Mesenteric fat pad (tissue), 1 donor: ENCODE measurements at places on chromosomes 6 and 20.

- peak; percentile 92 for DNase-seq
These were observed 5.4 kb upstream of the PLAGL1 start for GRCh38 chr6:144013486-144013909.

DNA sequence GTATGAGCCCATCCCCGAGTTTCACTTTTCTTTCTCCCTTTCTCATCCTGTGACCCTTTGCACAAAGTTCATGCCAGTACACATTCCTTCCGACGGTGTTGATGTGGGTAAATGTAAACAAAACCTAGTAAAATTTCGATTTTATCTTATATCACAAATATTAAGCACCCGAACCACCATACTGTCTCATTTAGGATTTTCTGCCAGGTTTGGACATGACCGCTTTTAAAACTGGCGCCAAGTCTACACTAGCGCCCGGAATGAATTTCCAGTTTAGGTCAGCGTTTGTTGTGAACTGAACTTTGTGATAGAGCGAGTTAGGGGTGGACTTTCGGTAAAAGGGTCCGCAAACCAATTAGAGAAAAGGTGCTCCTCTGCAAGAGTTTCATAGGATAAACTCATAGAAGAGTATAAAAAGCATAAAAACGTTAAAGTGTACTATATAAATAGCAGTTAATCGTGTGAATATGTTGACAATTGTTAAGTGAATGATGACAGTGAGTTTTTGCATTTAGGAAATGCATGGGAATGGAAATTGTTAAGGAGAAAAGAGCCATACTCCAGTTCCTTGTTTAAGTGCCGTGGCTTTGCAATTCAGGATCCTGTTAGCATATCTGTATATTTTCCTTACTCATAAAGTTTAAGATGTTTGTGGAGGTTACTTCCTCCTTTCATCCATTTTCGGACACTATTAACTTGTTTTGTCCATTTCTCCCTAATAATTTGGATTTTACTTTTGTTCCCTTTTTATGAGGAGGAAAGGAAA lies 937 bp downstream of the AKAP7 start:
- DNase-seq = no peak

DNA sequence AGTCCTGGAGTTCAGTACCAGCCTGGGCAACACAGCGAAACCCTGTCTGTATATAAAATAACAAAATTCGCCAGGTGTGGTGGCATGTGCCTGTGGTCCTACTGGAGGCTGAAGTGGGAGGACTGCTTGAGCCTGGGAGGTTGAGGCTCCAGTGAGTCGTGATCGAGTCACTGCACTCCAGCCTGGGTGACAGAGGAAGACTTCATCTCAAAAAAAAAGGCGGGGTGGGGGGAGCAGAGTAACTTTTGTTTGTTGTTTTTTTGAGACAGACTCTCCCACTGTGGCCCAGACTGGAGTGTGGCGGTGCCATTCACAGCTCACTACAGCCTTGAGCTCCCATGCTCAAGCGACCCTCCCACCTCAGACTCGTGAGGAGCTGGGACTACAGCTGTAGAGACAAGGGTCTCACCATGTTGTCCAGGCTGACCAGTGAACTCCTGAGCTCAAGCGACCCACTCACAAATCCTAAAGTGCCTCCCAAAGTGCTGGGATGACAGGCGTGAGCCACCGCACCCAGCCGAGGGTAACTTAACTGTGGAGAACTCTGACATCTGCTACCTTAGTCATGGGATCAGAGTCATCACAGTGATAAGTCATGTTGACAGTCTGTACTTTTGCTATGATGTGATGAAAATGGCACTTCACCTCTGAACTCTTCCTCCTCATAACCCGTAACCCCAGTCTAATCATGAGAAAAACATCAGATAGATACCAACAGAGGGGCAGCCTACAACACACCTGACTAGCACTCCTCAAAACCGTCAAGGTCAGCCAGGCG lies 16.5 kb downstream of the PEDS1 start:
- DNase-seq = no peak

DNA sequence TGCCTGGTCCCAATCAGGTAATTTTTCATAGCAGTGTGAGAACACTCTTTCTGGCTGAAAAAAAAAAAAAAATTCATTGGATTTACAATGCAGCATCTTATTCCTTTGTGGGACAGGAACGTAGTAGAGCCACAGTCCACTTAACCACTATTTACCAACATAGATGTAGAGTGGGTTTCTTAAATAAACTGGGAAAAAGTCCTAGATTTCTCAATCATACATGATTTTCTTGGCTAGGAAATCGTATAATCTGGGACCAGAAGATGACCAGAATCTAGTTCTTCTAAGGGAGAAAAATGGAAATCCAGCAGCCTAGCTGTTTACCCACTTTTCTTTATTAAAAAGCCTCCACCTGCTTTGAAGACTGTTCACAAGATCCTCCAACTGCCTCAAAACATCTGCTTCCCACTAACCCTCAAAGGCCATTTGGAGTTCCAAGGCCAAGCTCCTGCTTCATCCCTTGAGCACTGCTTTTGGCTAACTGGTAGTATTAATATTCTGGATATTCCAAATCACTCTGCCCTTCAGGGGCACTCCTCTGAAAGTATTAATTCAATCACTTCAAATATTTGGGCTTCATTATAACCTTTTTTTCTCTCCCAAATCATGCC lies 70.4 kb downstream of the FYN start:
- DNase-seq = no peak

DNA sequence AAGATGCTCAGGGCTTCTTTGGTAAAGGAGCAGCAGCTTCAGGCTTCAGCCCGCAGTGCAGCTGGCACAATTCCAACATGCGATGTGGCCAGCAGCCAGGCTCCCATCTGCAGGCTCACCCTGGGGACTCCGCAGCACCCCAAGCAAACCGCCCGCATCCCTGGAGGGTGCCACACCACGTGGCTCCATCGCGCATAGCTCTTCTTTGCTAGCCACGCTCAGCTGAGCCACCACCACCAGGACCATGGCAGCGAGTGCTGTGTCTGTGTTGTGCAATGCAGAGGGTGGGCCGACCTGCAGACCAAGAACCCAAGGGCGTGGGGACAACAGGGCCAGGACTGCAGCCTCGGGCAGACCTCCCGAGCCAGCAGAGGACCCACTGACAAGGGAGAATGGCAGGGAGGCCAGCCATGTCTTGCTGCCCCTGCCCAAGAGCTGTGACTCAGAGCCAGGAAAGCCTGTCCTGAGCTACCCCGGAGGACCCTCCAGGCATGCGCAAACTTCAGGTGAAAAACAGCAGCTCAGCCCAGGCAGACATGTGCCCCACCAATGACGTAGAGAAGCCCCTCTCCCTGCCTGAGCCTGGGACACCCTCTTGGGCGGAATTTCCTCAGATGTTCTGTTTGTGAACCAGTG lies 87.8 kb downstream of the GINS1 start:
- no peak for DNase-seq

- DNase-seq = no peak
These were observed 21.4 kb upstream of the TENT5A start for GRCh38 chr6:81773887-81774286.

GRCh38 chr20:16437387-16437996 lies 135.8 kb downstream of the KIF16B start:
- DNase-seq = no peak

- DNase-seq = no peak
These were observed 6.2 kb downstream of the LRRC1 start for GRCh38 chr6:53801022-53801421.

GRCh38 chr20:37611346-37611745 lies 82.5 kb upstream of the CTNNBL1 start:
- DNase-seq = no peak

DNA sequence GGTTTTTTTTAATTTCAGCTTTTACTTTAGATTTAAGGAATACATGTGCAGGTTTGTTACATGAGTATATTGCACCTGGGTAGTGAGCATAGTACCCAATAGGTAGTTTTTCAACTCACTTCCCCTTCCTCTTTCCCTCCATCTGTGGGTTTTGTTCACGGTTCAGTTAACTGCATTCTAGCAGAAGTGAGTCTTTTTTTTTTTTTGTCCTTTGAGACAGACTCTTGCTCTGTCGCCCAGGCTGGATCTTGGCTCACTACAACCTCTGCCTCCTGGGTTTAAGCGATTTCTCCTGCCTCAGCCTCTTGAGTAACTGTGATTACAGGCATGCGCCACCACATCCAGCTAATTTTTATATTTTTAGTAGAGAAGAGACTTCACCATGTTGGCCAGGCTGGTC lies 8.7 kb downstream of the UBR2 start:
- DNase-seq = no peak

- peak; percentile 41 for DNase-seq
These were observed 3.4 kb upstream of the ZNFX1 start for GRCh38 chr20:49281059-49281912.

DNA sequence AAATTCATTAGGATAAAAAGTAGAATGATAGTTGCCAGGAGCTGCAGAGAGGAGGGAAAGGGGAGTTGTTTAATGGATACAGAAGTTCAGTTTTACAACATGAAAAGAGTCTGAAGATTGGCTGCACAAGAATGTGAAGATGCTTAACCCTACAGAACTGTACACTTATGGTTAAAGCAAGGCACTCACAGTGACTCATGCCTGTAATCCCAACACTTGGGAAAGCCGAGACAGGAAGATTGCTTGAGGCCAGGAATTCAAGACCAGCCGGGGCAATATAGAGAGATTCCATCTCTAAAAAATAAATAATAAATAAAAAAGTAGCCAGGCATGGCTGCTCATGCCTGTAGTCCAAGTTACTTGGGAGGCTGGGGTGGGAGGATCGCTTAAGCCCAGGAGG lies 174.0 kb downstream of the TASP1 start:
- no peak for DNase-seq

GRCh38 chr20:54984104-54984448 lies 508.7 kb downstream of the DOK5 start:
- no peak for DNase-seq

DNA sequence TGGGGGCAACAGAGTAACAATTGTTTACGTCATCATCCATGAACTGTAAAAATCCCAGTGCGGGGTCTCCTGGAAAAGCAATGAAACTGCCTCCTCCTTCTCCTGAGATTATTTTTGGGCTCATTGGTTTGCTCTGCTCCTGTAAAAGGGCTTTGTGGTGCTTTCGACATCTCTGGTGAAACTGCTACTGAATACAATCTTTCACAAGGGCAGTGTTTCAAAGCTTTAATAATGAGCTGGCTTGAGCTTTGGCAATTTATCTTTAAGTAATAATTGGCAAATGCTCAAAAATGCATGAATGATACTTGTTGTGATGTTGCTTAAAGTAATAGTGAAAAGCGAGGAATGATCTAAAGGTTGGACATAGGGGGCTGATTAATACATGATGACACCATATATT lies 43.5 kb upstream of the ENPP1 start:
- DNase-seq = no peak

DNA sequence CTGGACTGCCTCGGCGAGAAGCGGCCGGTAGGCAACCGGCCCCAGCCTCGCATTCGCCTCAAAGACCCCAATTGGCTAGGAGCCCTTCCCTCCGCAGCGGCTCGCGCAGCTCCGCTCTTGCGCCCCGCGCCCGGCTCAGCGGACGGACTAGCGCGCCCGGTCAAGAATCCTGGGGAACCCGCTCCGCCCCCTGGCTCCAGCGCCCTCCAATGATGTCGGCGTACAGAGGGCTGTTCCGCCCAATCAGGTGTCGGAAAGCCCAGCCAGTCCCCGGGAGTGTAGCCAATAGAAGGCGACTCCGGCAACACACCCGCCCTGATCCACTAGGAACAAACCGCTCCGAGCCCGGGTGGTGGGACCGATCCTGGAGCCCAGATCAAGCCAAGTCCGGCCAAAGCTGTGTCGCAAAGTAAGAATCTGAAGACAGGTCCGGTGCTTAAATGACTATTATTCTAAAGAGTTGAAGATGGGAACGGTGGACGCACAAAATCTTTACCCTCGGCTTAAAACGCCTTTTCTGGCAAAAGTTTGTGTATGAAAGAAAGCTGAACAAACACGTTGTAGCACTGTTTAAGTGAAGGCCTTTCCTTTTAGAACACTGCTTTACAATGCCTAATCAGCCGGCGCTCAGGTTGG lies 132.2 kb downstream of the OGFRL1 start:
- peak; percentile 97 for DNase-seq
